NCI-H2107 (cell line): ENCODE measurements at places on chromosomes 12 and 14.

DNA sequence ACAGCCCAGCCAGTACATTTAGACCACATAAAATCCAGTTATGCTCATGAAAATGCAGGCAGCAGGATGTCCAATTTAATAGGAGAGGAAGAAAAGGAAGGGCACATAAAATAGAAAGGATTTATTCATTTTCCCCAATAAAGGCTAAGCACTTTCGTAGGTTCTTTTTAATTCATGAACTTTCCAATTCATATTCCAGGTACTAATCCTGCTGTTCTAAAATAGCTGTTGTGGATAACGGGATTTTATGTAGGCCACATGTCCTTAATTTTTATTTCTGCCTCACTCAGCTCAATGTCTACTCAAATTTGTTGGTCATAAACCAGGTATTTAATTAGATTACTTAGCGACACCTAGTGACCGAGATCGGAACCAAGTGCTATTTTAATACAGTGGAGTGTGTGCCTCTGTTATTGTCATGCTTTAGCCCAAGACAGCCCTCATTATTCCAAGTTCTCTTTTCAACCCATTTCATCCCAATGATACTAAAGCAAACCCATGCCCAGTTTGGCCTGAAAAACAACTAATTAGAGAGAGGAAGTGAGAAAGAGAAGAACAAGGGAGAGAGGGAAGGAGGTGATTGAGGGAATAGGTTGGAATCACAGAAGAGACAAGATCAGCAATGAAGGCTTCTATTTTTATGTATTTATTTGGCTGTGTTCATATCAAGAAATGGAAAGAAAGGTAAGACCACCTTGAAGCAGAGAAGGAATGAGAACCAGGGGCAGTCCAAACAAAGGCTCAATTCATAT lies 45.9 kb upstream of the IFNG-AS1 start:
- peak; percentile 58 for DNase-seq

GRCh38 chr12:3311027-3311402 lies 180.0 kb upstream of the PRMT8 start:
- peak; percentile 74 for DNase-seq

DNA sequence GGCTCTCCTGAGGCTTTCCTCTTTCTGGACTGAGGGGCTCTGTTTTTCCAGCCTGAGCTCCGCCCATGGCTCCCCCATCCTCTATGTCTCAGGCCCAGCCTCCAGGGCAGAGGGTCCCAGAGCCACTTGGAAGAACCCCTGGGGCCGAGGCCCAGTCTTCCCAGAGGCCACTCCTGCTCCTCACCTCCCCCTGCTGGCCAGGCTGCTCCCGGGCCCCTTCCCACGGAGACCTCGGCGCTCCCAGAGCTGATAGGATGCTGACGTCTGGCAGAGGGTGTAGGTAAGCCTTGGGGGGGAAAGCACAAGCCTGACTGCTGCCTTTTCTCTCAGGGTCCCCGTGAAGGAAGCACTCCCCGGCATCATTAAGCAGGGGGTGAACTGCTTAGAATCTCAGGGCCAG lies 51.4 kb downstream of the ERH start:
- no peak for DNase-seq

- DNase-seq: no peak
Measured at GRCh38 chr12:1846421-1847405, 26.3 kb downstream of the LRTM2 start.

DNA sequence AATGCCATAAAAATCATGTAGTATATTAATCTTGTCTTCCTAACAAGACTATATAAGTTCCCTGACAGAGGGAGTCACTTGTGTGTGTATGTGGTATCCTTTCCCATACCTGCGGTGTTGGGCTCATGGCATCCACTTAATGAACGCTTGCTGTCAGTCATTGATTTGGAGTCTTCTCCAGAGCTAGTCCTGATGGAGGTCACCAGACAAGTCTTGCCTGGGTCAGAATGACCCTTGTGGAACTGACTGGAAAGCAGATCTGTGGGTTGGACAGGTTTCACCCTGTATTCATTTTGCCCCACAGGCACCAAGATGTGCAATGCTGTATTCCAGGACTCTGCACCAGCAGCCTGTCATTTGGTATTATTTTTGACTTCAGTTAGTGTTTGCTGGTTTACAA lies 27.3 kb upstream of the WNK1 start:
- no peak for DNase-seq

GRCh38 chr14:69079747-69080146 lies 73.2 kb downstream of the DCAF5 start:
- DNase-seq: no peak

- no peak for DNase-seq
Measured at GRCh38 chr14:103132381-103133209, 9.3 kb downstream of the TNFAIP2 start.

DNA sequence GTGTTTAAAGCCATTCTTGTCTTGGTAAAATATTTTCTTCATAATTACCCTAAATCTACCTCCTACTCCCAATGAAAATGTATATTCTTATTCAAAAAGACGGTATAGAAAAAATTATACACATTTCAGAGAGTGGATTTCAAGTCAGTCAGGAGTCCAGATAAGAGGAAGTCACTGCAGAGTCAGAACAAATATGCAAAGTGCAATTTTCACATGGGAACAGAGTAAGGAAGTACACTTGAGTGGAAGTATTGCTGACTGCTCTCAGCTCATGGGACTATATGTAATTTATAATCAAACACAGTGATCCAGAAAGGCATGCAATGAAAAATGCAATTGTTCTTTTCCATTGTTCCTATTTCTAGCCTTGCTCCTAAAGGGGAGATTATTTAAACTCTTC lies 1128.0 kb downstream of the AACS start:
- DNase-seq: no peak

DNA sequence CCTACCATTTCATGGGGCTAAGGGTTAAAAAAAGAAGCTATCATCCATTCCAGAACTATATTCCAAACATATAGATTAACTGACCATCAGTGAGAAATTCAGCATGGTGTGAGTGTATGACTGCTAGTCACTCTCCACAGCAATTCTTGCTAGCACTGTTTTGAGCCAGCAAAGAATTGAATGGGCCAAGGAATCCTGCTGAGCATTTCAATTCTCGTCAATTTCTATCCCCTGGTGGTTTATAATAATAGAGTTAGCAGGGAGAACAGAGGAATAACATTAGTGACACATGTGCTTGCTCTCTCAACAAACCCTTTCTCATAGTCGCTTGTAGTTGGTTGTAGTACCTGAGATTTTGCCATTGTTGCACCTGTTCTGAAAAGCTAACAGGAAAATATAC lies 7.2 kb downstream of the MBIP start:
- DNase-seq: no peak

DNA sequence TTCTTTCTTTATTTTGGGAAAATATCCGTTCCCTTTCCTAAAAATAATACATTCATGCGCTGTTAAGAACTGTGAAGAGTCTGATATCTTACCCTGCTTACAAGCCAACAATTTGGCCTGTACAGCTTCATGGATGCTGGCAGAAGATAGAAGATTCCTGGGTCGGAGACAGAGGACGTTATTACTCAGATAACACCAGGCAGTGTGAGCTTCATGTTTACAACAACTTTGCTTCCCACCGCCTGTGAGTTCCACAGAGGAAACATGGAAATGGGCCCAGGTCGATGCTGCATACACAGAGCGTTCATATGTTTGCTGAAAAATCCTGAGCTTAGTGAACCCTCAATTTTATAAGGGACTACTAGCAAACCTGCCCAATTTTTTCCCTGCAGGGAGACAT lies 705.6 kb upstream of the SEL1L start:
- no peak for DNase-seq

DNA sequence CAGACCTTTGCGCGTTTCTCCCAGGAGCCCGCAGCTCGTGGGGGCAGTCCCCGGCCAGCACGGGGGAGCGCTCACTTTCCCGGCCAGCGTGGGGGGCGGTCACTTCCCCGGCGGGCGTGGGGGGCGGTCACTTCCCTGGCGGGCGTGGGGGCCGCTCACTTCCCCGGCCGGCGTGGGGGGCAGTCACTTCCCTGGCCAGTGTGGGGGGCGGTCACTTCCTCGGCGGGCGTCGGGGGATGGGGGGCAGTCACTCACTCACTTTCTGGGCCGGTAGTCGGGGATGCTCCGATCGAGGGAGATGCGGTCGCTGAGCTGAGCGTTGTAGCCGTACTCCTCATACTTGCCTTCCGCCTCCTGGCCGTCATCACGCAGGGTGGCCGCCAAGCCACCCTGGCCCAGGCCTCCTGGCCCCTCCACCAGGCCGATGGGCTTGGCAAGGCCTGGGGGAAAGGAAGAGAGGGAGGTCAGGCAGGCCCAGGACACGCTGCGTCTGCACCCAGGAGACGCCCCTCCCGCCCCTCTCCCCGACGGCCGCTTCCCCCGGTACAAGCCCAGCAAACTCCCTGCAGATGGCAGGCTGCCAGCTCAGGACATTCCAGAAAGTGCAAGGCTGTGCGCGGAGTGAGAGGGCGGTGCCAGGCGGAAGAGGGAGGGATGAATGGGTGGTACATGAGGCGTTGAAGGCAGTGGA lies 43.3 kb downstream of the GALNT9 start:
- no peak for DNase-seq

DNA sequence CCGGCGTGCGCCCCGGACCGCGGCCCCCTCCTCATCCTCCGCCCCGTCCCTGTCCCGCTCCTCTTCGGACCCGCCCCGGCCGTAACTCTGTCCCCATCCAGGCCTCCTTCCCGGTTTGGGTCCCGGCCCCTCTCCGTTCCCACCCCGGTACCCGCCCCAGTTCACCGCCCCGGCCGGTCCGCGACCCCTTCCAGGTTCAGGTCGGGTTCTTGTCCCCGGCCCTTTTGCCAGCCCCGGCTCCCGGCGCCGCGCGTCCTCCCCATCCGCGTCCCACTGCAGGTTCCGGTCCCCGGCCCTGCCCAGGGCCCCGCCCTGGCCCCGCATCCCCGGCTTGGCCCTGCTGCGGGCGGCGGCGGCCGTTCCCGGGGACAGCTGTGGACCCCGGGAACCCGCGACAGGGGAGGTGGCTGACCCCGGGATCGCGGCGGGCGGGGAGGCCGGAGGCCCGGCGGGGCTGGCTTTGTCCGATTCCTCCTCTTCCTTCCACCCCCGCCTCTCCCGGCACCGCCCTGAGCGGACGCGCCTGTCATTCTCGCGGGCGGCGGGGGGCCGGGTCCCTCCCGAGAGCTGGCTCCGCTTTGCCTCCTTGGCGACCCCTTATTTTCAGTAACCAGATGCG lies 601 bp downstream of the KLC1 start:
- no peak for DNase-seq

GRCh38 chr14:78424311-78424710 lies 254.1 kb downstream of the NRXN3 start:
- DNase-seq: no peak

DNA sequence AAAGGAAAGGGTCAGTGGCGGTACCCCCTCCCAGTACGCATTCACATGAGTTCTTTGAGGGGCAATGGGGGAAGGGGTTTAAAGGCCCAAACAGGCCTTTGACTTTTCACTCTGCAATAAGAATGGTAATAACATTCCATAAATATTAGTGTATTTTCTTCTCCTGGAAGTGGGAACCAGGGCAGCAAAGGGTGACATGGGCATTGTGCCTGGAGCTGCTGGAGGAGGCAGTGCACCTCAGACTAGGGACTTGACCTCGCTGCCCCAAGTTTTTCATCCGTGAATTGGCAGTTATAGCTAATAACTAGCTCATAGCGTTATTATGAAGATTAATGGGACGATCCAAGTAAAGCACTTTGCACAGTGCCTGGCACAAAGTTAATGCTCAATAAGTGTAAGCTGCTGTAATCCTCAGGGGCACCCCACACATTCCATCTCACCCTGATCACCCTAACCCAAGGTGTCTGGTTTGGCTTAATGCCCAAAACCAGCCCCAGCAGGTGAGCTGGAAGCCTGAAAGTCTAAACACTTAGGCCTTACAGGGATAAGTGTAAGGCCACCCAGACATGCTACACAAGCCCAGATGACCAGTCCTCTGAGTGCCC lies 2.8 kb upstream of the KCNH3 start:
- no peak for DNase-seq

- no peak for DNase-seq
Measured at GRCh38 chr12:106251631-106252455, 4.0 kb upstream of the CKAP4 start.

DNA sequence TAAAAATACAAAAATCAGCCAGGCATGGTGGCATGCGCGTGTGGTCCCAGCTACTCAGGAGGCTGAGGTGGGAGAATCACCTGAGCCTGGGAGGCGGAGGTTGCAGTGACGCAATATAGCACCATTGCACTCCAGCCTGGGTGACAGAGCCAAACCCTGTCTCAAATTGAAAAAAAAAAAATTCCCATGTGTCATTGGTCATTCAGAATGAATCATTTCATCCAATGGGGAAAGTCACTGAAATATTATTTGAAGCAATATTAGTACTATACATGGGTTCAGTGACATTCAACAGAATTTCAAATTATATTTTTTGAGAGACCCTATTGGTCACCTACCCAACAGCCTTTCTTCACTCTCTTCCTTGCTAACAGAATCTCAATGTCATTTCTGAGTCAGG lies 276.1 kb downstream of the ITPR2 start:
- no peak for DNase-seq

GRCh38 chr12:15497671-15498292 lies 175.5 kb downstream of the PTPRO start:
- no peak for DNase-seq

- peak; percentile 51 for DNase-seq
Measured at GRCh38 chr14:105201925-105202513, 20.9 kb upstream of the NUDT14 start.

- peak; percentile 54 for DNase-seq
Measured at GRCh38 chr14:44962334-44963043, 499 bp downstream of the TOGARAM1 start.

DNA sequence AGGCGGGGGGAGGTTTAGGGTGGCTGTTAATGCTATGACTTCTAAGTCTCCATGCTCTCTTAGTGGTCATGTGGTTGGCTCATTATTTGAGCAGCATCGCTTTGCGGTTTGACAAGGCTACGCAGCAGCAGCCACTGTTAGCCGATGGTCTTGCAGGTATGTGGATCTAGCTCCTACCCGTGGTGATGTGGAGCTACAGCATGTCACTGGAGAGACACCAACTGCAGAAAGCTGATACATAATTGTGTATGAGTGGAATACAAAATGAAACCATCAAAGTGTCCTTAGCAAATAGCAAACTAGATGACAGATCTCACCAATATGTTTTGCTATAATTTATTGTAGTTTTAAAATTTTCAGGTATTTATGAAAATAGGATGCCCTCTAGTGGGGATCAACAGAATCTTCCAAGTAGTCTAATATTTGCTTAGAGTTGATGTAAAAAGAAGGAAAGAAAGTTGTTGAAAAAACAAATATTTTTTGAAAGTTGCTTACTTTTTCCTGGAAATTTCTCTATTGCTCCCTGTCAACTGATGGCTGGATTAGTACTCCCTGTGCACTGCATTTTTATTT lies 94.9 kb downstream of the NAV3 start:
- peak; percentile 85 for DNase-seq

DNA sequence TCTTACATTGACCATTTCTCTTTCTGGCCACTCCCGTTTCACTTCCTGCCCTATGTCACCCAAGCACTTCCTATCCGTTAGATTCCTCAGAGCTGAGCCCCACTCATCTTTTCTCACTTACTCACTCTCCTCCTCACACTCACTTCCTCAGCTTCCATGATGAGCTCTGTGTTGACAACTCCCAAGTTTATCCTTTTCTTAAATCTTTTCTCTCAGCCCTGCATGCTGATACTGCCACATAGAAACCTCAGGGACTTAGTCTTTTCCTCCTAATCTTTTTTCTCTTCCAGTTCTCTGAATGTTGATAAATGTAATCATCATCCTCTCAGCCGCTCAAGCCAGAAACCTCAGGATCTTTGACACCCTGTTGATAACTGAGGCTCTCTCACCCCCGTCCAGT lies 99.6 kb downstream of the ANO6 start:
- no peak for DNase-seq

- DNase-seq: no peak
Measured at GRCh38 chr12:65339161-65339560, 60.7 kb downstream of the MSRB3 start.

- no peak for DNase-seq
Measured at GRCh38 chr14:103734081-103734888, 18.7 kb downstream of the ZFYVE21 start.
